ENCODE measurements at places on chromosomes 12 and 14.
A peak's percentile ranks its signal among the peaks of the same experiment; 100 is the strongest.

DNA sequence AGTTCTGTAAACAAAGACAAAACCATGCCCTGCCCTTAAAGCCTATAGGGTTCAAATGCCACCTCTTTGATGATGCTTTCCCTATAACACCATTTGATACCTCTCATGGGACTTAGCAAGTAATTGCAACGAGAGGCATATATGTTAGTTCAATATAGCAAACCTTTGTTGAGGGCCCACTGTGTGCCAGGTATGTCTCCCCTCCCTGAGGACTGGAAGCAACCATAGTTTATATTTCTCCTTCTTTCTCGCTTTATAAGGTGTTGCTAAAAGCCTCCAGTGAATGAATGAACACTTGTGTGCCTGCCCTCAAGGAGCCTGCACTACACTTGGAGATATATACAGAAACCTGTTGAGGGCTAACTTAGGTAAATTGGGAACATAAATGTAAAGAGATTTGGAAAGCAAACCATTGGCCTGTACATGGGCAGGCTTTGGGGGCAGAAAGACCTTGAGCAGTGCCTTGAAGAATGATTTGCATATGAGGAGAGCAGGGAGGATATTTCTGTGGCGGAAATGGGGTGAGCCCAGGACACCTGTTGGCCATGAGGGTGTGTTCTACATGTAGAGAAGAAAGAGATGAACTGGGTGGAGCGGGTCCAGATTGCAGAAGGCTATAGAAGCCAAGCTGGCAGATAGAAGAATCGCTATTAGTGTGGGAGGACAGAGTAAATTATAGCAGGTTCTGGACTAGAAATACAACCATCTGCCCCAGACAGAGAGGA is 1.8 kb upstream of the CKAP4 start:
- H3K27ac ChIP-seq, result peak overlapping the region; percentile 78
- H3K4me1 ChIP-seq, result peaks cover 25% of the 10 kb centered on the region
- no peaks in the 10 kb centered on the region for H3K27me3 ChIP-seq
- no peak for DNase-seq
- H3K4me3 ChIP-seq, result peak overlapping the region; percentile 71
- no peaks in the 10 kb centered on the region for H3K36me3 ChIP-seq

DNA sequence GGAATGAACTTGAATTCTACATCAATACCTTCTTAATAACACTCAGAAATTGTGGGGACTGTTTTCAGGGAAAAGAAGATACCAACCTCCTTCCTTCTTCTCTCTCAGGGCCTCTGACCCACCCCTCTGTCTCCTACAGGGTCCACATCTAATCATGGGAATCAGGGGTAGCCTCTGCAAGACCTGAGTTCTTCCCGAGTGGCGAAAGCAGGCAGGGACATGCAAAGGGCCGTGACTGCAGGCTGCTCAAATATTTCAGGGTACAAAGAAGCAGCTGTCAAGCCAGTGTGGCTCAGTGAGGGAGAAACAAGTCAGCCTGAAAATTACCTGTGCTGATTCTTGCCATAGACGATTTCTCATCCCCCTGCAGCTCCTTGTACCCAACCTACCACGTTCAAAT is 123.1 kb upstream of the PARP11 start:
- H3K4me3 ChIP-seq, result no peak overlapping the region
- DNase-seq, result no peak
- H3K27me3 ChIP-seq, result no peaks in the 10 kb centered on the region
- H3K27ac ChIP-seq, result no peak overlapping the region

DNA sequence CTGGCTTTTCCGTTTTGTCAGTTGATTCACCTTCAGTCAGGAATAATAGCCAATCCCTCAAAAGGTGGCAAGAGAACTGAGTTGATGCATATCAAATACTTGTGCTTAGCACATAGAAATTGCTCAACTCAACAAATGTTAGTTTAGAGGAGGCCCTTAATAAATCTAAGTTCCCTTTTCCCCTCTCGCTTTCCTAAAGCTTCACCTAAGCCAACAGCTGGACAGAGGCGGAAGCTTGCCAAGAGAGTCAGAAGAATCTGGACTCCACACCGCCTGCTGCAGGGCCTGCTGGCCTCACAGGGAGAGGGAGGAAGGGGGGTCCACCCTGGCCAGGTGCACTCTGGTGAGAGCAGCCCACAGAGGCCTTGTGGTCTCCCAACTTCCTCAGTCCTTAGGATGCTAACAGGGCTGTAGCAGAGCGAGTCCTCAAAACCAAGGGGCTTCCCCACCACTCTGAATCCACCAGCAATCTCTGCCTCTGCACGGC is 213.1 kb downstream of the CHST11 start:
- H3K36me3 ChIP-seq, result peaks cover 3% of the 10 kb centered on the region
- peaks cover 2% of the 10 kb centered on the region for H3K27me3 ChIP-seq
- H3K4me1 ChIP-seq, result peaks cover 76% of the 10 kb centered on the region
- DNase-seq, result peak; percentile 30
- H3K4me3 ChIP-seq, result no peak overlapping the region
- H3K27ac ChIP-seq, result peak overlapping the region; percentile 97

DNA sequence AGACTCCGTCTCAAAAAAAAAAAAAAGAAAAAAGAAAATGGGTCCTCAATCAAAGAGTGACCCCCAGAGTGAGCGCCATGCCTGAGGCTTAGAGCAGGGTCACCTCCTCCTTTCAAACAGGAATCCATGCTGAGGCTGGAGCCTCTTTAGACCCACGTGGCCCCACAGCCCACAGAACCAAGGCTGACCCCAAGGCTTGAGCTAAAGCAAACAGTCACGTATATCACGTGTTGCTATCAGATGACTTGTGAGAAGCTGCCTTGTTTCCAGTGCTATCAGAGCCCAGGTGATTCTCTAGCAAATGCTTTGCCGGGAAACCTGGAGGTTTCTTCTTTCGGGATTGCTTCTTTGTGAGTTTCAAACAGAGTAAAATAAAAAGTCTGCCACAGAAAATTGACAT is 31.7 kb upstream of the DYNC1H1 start:
- peaks cover 8% of the 10 kb centered on the region for H3K4me1 ChIP-seq
- no peaks in the 10 kb centered on the region for H3K27me3 ChIP-seq
- no peak overlapping the region for H3K27ac ChIP-seq
- no peak for DNase-seq
- H3K36me3 ChIP-seq, result no peaks in the 10 kb centered on the region
- no peak overlapping the region for H3K4me3 ChIP-seq

DNA sequence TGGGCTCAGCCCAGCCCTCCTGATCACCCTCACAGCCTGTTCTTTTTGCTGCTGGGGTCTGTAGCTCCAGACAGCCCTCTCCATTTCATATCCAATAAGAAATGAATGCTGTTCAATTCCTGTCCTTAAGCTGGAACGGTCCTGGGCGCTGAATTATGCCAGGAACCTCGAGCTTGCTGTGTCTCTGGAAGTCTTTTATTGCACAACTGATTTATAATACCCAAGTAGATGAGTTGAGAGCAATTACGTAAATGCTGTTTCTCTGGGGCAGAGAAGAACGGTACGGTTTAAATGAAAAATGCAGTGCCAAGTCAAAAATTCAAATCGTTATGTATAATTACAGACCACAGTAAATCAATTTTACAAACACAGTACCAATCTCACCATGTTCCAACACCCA is 161.0 kb downstream of the SAMD4A start:
- H3K27ac ChIP-seq, result no peak overlapping the region
- no peak overlapping the region for H3K4me3 ChIP-seq
- peaks cover 51% of the 10 kb centered on the region for H3K4me1 ChIP-seq
- no peak for DNase-seq

- H3K4me3 ChIP-seq, result no peak within 1 kb of the TSS
- H3K4me1 ChIP-seq, result peaks cover 10% of the 10 kb centered on the region
- DNase-seq, result no peak
- H3K27me3 ChIP-seq, result peaks cover 43% of the 10 kb centered on the region
- no peaks in the 10 kb centered on the region for H3K36me3 ChIP-seq
- no peak within 1 kb of the TSS for H3K27ac ChIP-seq
Measured at GRCh38 chr14:23578560-23579310, at the start of gene JPH4. JPH4 (minus strand) TSS chr14:23578790; CDS start chr14:23577453, 1,337 bp downstream.

GRCh38 chr14:33936391-33936790 is 14.5 kb downstream of the EGLN3 start:
- H3K4me1 ChIP-seq, result no peaks in the 10 kb centered on the region
- H3K27me3 ChIP-seq, result no peaks in the 10 kb centered on the region
- DNase-seq, result no peak
- H3K36me3 ChIP-seq, result no peaks in the 10 kb centered on the region
- H3K27ac ChIP-seq, result no peak overlapping the region
- H3K4me3 ChIP-seq, result no peak overlapping the region

GRCh38 chr12:105474672-105475071 is 144.2 kb downstream of the C12orf75 start:
- no peaks in the 10 kb centered on the region for H3K36me3 ChIP-seq
- peaks cover 13% of the 10 kb centered on the region for H3K27me3 ChIP-seq
- no peak overlapping the region for H3K4me3 ChIP-seq
- H3K27ac ChIP-seq, result no peak overlapping the region
- no peaks in the 10 kb centered on the region for H3K4me1 ChIP-seq
- DNase-seq, result no peak

DNA sequence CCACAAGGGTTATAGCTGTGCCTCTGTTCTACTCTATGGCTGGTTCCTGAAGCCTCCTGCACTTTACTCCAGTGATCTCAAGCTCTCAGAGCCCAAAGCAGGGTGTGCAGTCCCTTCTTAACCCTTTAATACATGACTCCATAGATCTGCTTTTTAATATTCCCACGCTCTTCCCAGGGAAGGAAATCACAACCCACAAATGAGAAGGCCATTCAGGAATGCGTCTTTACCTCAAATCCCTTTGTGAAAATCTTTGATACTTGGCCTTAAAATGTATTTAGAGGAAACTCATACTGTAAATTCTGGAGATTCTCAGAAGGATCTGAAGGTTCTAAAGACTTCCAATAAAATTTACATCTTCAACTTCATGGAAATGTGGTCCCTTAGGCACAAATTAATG is 17.0 kb downstream of the NID2 start:
- peaks cover 7% of the 10 kb centered on the region for H3K27me3 ChIP-seq
- H3K4me1 ChIP-seq, result no peaks in the 10 kb centered on the region
- no peak for DNase-seq

GRCh38 chr12:50221228-50222008 is 54.2 kb upstream of the CERS5 start:
- DNase-seq, result no peak
- H3K4me1 ChIP-seq, result peaks cover 25% of the 10 kb centered on the region
- no peak overlapping the region for H3K4me3 ChIP-seq
- no peaks in the 10 kb centered on the region for H3K27me3 ChIP-seq

DNA sequence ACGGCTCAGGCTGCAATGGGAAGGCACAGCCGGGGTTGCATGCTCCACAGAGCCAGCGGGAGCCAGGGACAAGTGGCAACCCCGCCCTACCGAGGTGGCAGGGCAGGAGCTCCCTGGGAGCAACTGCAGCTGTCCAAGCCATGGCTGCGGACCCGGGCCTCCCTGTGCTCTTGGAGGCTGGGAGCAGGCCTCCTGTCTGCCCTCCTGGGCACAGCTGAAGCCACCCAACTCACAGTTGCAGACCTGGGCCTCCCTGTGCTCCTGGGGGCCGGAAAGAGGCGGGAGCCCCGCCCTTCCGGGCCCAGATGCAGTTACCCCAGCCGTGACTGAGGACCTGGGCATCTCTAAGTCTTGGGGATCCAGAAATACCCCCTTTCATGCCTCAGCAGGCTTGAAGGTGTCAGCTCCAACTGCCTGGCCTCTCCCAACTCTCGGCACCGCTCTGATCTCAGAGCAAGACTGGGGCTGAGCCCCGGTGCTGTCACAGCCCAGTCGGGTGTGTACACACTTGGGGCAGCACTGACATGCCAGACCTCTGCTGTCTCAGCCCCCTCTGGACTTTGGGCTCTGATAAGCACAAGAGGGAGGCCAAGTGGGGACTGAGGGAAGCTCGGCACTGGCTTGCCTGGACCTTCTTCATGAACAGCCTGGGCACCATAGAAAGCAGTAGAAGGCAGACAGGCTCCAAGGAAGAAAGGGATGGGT is 7.5 kb upstream of the RASSF9 start:
- no peaks in the 10 kb centered on the region for H3K27me3 ChIP-seq
- H3K4me1 ChIP-seq, result no peaks in the 10 kb centered on the region
- no peak overlapping the region for H3K27ac ChIP-seq
- H3K4me3 ChIP-seq, result no peak overlapping the region

DNA sequence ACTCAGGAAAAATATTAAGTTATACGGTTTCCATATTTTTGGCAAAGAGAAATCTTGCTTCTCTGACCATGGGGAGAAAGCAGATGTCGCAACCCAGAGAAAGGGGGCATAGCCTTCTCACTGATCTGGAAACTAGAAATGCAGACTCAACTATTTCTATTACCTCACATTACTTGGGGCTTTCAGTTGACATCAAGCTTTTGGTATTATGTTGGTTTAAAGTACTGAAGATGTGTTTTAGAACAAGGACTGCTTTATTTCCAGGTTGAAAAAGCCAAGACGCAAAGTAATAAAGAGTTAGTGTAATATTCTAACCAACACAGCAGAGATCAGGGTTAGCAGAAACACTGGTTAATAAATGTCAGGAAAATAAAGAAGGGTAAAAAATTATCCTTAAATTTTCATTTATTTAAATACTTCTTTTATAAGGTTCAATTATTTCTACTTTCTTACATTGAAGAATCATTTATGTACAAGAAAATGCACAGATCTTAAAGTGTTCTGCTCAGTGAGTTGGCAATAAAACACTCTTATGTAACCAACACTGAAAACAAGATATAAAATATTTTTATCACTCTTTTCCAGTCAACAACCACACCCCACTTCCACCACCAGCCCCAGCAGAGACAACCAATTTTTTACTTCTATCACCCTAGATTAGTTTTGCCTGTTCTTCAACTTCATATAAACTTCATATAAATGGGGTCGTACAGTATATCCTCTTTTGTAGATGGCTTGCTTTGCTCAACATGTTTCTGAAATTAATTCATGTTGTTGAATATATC is 26.0 kb downstream of the DCP1B start:
- no peak overlapping the region for H3K27ac ChIP-seq
- H3K4me1 ChIP-seq, result no peaks in the 10 kb centered on the region
- no peak for DNase-seq
- H3K36me3 ChIP-seq, result no peaks in the 10 kb centered on the region

- H3K27me3 ChIP-seq, result no peaks in the 10 kb centered on the region
- no peak overlapping the region for H3K4me3 ChIP-seq
- peaks cover 36% of the 10 kb centered on the region for H3K4me1 ChIP-seq
- DNase-seq, result no peak
Measured at GRCh38 chr12:45745861-45746277, 16.4 kb downstream of the ARID2 start.

DNA sequence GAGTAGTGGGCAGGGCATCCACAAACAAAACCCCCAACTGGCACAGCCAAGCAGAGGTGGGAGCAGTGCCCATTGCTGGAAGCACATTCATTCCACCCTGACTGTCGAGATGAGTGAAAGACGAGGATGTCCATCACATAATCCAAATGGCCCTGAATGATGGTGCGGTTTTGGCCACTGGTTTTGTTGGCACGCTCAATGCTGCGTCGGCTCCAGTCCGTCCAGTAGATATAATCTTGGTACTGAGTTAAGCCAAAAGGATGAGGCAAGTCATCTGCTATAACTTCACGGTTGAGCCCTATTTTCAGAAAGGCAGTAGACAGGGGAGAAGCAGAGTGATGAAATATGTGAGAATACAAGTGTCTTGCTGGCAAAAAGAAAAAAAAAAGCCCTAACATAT is 88.1 kb downstream of the BCL2L14 start:
- no peaks in the 10 kb centered on the region for H3K4me1 ChIP-seq
- H3K27me3 ChIP-seq, result peaks cover 5% of the 10 kb centered on the region

GRCh38 chr14:32560209-32560857 is 231.2 kb downstream of the AKAP6 start:
- H3K27me3 ChIP-seq, result no peaks in the 10 kb centered on the region
- no peaks in the 10 kb centered on the region for H3K36me3 ChIP-seq
- H3K4me1 ChIP-seq, result peaks cover 12% of the 10 kb centered on the region
- H3K4me3 ChIP-seq, result no peak overlapping the region
- H3K27ac ChIP-seq, result no peak overlapping the region

Data from activated naive CD8-positive, alpha-beta T cell treated with anti-CD3 and anti-CD28 coated beads, Interleukin-2, amount 50 U/mL, for 24 hours (primary cell).